Substantia nigra (tissue), 51 donors: ENCODE measurements at places on chromosomes 16 and 17.

- no peak for DNase-seq
These were observed 18.3 kb downstream of the TMEM100 start for GRCh38 chr17:55704401-55704800.

GRCh38 chr16:12468552-12468951 lies 335.1 kb downstream of the CPPED1 start:
- no peak for DNase-seq

- DNase-seq, result no peak
These were observed 53.2 kb downstream of the SLC39A11 start for GRCh38 chr17:73039282-73039681.

GRCh38 chr17:951325-952132 lies 28.0 kb downstream of the NXN start:
- DNase-seq, result no peak

GRCh38 chr16:11350921-11351335 lies 5.7 kb downstream of the RMI2 start:
- no peak for DNase-seq

GRCh38 chr16:86884390-86884650 lies 306.0 kb downstream of the FOXL1 start:
- no peak for DNase-seq

DNA sequence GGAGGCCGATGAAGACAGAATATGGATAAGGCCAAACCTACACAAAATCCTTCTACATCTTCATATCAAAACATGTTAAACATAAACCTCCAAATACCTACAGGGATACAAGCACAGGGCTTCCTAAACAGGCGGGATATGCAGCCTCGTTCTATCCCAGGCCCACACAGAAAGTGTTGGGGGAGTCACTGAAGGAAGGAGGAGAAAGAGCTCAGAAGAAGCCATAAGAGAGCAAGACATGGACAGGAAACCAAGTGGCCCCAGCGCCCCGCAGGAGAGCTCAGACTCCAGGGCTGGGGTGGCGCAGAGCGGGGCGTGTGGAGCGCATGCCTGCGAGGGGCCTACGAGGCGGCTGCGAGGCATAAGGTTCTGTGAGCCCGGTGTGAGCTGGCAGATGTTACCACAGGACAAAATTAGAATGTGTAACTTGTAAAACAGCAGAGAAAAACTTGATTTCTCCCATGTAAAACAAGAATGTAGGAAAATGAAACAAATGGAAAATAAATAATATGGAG lies 11.0 kb upstream of the FASN start:
- no peak for DNase-seq

GRCh38 chr16:70674221-70675014 lies 11.4 kb downstream of the MTSS2 start:
- no peak for DNase-seq

DNA sequence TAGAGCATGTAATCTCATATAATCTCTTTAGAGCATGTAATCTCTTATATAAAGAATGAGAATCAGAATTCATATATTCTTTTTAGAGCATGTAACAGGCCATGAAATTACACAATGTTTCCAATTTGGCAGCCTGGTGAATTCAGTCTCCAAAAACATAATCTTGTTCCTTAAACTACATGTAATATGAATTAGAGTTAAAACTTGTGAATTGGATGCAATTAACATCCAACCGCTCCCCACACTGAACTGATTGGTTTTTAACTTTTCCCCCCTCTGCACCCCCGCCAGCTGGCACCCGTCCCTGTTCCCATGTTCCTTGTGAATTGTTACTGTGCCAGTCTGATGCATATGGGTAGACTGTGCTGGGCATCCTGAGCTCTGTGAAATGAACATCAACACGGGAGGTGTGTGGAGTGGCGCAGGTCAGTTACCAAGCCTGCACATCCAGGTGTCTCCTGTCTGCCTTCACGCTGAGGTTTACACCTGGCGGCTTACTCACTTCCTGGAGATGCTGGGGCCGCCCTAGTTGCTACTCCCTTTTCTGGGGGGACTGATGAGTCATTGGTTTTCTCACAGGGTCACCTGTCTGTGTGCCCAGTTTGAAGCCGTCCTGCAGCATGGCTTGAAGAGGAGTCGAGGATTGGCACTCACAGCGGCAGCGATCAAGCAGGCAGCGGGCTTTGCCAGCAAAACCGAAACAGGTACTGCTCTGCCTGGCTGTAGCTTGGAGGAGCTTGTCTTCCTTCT lies 50.4 kb downstream of the SNX29 start:
- DNase-seq, result no peak

GRCh38 chr17:72191921-72192799 lies 71.3 kb downstream of the SOX9 start:
- no peak for DNase-seq

- DNase-seq, result no peak
These were observed 43.8 kb upstream of the ATP2A3 start for GRCh38 chr17:4008082-4008435.

DNA sequence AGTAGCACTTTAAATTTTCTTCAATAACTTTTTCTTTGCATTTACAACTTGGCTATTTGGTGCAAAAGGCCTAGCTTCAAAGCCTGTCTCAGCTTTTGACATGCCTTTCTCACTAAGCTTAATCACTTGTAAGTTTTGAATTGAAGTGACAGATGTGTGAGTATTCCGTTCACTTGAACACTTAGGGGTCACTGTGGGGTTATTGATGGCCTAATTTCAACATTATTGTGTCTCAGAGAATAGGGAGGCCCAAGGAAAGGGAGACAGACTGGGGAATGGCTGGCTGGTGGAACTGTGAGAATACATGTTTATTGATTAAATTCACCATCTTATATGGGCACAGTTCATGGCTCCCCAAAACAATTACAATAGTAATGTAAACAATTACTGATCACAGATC lies 84.1 kb downstream of the TAOK1 start:
- DNase-seq, result no peak

GRCh38 chr17:61140081-61140786 lies 259.4 kb upstream of the TBX2 start:
- DNase-seq, result no peak

- DNase-seq, result no peak
These were observed 2.2 kb downstream of the CYTH1 start for GRCh38 chr17:78779850-78780249.

DNA sequence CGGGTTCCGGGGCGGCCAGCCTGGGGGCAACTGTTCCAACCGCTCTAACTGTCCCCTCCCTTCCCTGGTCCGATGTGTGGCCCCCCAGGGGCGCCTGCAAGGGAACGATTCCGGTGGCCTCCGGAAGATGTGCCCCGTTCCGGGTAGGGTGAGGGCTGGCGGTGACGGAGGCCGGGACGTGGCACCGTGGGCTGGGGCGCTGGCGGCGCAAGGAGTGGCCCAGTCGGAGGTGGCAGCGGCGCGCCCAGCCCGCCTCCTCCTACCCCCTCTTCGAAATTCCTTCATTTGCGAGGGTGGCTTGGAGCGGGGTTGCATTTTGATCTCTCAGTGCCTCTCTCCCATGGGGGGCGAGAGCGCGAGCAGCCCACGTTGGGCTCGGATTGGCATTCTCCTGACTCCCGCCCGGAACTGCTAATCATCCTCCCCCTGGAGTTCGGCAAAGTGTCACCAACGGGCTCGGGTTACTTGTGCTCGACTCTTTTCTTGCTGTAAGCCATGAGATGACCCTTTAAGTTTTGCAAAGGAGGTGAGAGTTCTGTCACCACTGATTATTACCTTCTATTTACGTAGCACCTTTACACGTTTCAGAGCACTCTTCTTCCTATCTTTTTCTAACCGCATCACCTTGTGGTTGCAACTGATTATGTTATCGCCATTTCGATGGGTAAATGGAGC lies 622 bp downstream of the NDEL1 start:
- no peak for DNase-seq

DNA sequence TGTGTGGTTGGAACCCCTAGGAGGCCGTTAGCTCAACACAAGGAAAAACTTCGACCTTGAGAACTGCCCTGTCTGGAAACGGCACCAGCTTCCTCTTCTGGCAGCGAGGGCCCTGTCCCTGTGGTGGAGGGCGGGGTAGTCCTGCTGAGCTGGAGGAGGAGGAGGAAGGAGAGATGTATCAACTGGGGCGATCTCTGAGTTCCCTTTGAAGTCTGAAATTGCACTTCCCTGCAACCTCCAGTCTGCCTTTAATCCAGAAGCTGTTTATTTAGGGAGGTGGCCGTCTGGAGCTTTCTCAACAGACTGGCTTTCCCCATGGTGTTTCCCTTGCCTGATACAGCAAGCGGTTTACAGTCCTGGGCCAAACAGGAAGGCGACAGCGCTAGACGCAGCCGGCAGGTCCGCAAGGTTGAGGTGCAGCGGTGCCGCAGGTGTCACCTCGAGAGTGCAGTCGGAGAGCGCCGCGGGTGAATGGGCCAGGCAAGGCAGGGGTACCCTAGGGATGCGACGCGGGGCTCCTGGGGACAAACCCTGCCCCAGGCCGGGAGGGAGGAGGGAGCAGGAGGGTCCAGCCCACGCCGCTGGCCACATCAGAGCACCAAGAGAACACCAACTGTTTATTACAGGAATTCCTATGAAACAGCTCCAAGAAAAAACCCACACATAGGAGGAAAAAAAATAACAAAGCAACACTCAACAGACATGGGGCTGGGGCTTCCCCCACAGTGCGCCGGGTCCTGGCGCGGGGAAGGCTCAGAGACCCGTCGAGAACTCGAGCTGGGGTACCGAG lies 11.4 kb upstream of the MRPS23 start:
- DNase-seq, result no peak

DNA sequence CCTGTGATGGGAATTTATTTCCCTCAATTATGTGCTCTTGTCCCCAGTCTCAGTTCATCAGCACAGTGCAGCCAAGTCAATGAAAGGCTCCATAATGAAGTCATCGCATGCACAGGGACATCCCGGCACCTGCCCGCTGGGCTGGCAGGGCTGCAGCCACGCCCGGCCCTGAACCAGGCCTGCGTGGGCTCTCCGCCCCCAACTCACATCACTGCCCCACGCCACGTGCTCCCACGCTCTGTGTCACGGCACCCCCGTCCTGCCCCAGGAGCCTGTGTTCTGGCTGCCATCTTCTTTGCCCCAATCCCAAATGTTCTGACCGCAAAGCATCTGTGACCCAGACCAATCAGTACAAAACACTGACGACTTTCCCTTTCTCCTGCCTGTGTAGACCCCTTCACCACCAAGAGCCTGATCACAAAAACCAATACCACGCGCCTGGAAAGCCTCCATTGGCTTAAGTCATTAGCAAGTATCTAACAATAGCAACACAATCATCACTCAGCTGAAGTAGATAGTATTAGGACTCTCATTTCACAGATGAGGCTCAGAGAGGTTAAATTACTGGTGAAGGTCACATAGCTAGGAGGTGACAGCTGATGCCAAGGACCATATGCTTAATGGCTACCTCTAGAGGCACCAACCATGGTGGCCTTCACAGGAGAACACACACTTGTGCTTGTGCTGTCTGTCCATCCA lies 202.5 kb downstream of the ZFHX3 start:
- no peak for DNase-seq
